DMS53 (cell line): ENCODE measurements at places on chromosomes 2 and 18.

DNA sequence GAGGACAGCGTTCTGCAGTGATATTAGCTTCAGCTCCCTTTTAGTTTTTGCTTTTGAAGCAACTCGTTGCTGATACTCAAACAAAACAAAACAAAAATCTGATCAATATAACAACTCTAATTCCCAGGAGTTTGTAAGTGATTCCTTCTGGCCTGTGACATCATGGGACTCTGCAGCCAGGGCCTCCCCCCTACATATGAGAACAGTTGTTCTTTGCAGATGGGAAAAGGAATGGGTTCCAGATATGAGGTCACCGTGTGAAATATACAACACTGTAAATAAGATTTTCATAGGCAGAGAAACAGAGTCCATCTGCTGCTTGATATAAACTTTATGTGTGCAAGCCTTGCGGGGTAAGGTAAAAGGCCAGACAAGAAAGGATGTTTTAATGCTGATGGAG is 56.7 kb downstream of the DIS3L2 start:
- DNase-seq: no peak

- DNase-seq: no peak
Observed at GRCh38 chr2:43083710-43084698, 142.4 kb downstream of the ZFP36L2 start.

DNA sequence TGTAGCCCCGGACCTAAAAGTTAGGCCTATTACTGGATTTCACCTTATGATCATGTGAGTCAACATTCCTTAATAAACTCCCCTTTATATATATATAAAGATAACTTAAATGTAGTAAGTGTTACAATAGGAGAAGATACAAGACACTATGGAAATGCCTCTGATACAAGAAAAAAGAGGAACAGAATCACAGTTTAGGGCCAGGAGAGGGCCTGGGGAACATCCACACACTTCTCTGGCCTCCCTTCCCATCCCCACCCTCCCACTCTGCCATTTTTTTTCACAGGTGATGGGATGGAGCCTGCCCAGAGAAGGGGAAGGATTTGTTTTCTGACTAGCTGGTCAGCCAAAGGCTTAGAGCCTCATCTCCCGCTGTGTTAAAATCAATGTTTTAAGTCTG is 6.4 kb downstream of the CDC42EP3 start:
- no peak for DNase-seq

DNA sequence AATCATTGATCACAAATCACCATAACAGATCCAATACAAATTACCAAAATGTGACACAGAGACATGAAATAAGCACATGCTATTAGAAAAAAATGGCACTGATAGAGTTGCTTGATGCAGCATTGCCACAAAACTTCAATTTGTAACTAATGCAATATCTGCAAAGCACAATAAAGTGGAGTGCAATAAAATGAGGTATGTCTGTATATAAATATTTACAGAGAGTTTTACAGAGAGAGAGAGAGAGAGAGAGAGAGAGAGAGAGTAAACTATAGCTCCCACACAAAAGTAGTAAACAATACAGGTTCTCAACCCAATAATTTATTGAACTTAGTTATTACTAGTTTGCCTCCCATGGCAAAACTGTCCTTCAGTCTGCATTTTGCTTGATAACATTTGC is 1807.0 kb downstream of the SUCLG1 start:
- peak; percentile 49 for DNase-seq

DNA sequence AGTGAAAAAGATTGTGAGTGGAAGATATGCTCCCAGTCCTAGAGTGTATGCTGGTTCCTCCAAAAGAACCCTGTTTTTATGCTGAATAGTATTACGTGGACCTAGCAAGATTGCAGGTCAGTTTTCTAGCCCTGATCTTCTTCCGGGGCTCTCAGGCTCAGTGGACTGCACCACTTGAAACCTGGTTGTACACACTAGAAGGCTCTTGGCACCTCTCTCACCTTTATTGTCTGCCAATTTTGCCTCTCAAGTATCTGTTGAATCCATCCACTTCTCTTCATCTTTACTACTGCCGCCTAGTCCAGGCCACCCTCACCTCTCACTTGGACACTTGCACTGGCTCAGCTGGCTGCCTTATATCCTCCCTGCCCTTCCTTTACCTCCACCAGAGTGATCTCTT is 16.8 kb downstream of the TTC39C start:
- peak; percentile 79 for DNase-seq

GRCh38 chr2:69285379-69285894 is 101.6 kb downstream of the GFPT1 start:
- DNase-seq: no peak

GRCh38 chr18:6917072-6917471 is 187.6 kb downstream of the ARHGAP28 start:
- no peak for DNase-seq

DNA sequence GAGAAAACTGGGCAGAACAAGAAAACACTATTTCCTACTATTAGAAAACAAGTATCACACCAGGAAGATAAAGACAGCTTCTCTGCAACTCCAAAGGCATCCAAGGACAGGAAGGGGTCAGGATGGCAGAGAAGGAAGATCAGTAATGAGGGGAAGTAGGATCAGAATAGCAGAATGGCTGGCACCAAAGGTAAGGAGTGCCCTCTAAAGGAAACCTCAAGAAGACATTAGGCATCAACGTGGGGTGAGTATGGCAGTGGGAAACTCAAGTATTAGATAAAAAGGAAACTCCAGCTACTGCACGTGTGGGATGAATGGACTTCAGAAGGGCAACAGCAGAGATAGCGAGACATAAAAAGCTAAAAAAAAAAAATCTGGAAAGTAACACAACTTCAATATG is 25.9 kb downstream of the HDLBP start:
- DNase-seq: no peak

GRCh38 chr2:239832490-239833268 is 192.5 kb downstream of the NDUFA10 start:
- no peak for DNase-seq

DNA sequence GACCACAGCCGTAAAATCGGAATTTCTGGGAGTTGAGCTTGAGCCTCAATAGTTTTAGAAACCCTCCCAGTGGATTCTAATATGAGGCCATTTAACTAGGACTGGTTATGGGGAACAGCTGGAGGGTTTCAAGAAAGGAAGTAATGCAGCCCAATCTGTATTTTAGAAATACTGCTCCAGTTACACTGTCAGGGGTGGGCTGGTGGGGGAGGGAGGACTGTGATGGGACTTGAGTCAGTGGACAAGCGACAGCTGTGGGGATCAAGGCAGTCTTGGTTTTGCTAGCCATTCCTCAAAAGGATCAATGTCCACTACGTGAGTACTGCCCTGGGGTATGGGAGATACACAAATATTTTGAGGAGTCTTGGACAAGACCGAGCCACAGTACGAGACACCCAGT is 34.8 kb downstream of the ASB1 start:
- DNase-seq: no peak

GRCh38 chr2:212030709-212031108 is 507.9 kb downstream of the ERBB4 start:
- no peak for DNase-seq

- no peak for DNase-seq
Observed at GRCh38 chr2:138272524-138273195, 228.9 kb upstream of the SPOPL start.

GRCh38 chr2:158113741-158114295 is 12.1 kb downstream of the UPP2 start:
- DNase-seq: no peak

GRCh38 chr2:19360966-19361321 is 2.5 kb upstream of the OSR1 start:
- no peak for DNase-seq

DNA sequence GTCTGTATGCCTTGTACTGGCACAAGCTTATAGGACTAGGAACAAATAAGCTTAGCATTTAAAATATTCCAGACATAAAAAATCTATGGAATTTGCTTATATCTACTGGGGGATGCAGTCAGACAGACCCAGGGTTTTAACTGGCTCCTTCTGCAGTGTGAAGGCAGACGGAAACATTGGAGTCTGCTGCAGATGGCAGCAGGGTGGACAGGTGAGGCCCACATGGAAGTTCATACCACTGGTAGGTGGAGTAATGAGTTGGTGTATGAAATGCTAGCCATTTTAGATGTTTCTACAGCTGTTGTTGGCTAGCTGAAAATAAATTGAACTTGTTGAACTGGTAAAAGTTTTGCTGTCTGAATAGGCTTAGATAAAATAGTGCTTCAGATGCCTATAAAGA is 17.7 kb downstream of the SPTBN1 start:
- no peak for DNase-seq

GRCh38 chr2:195613922-195614321 is 43.1 kb upstream of the SLC39A10 start:
- peak; percentile 60 for DNase-seq

DNA sequence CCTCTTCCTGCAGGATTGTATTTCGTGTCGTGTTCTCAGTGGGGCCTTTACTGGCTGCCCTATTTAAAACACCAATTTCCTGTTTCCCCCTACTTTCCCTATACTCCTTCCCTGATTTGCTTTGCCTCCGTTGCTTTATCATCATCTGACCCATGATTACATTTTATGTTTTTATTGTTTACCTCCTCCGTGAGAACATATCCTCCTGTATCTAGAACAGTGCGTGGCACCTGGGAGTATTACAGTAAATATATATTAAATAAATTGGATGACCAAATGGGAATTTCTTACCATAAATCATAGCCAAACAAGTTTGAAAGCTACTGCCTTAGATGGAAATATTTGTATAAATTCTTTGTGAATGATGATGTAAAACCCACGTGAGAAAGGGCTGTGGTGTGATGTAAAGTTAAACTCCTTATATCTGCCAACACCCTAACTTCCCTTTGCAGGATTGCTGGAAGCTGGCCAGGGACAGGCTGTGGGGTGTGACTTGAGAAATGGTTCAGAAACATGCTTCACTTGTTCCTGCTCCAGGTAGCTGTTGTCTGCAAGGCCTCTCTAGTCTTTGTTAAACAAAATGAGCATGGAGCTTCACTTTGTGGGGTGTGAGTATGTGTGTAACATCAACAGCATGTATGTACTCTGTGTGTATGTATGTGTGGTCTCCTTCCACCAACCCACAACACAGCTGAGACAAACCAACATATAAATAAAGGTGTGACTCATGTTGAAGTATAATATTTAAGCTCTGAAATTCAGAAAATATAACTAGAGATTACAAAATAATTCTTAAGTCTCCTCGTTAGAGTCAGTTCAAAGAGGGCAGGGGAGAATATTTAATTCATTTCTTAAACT is 40.3 kb downstream of the LHCGR start:
- peak; percentile 8 for DNase-seq

GRCh38 chr2:133270550-133270949 is 297.7 kb downstream of the NCKAP5 start:
- no peak for DNase-seq

DNA sequence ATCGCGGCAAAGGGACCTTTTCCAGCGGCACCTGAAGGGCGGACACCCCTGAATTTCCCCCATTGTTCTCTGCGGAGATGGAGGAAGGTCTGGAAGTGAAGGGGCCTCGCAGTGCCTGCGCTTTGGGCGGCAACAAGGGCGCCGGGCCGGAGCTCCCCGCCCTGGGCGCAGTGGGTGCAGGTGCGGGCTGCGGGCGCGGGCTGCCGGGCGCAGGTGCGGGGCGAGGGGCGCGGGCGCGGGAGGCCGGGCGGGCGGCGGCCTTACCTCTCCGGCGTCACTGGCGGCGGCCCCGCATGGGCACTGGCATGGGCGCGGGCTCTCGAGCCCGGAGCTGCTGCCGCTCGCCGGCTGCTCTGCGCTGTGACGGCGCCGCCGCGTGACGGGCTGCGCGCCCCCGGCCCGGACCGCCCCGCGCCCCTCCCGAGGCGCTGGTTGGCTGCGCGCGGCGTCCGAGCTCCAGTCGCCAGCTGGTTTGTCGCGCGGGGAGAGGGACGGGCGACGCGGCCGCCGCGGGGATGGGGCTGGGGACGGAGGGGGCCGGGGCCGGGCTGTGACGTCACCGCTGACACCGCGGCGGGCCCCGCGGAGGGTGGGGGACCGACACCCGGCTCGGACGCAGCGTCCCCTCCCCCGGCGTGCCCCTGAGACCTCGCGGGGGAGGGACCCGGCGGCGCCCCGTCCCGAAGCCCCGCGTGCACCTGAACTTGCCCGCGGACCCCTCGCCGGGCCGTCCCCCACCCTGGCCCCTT is at the start of gene KIF1A:
Gene KIF1A, minus strand, starts transcription at position 362 of the 749 bp plus-strand sequence. CDS start 22,467 bp downstream, outside the sequence.
- peak; percentile 95 for DNase-seq

GRCh38 chr2:234328444-234328990 is 168.4 kb downstream of the ARL4C start:
- DNase-seq: peak; percentile 30

DNA sequence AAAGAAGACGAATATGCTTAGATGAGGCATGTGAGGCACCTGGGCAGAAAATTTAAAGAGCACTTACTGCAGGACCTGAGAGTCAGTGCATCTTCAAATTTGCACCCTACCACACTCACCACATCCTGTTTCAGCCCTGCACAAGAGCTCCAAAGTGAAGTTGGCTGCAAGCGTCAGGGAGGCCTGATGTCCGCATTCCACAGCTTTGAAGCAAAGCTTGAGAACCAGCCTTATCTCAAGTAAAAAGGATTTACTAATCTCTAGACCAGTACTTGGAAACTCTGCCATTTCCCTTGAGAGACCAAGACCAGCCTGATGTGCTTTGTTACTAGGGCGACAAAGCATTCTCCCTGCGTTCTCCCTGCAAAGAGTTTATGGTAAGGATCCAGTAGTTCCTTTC is 3.4 kb upstream of the ASNSD1 start:
- no peak for DNase-seq

DNA sequence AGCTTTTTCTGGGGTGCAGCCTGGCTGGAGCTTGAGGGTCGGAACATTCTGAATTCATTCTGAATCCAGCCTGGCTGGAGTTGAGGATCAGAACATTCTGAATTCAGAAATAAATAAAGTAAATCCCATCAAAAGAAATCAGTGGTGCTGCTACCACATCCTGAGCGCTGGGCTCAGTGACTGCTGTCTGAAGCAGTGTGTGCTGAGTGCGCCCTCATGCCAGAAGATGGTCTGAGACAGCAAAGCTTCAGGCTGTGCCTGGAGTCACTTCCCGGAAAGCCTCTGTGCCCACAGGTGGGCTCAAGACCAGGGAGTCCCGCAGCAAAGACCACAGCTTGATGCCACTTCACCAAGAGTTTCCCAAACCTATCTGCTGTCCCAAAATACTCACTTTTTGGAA is 187.9 kb downstream of the VAPA start:
- DNase-seq: no peak

GRCh38 chr2:133078667-133079411 is 408.8 kb upstream of the LYPD1 start:
- no peak for DNase-seq

- no peak for DNase-seq
Observed at GRCh38 chr2:234679301-234679740, 182.4 kb upstream of the ARL4C start.

DNA sequence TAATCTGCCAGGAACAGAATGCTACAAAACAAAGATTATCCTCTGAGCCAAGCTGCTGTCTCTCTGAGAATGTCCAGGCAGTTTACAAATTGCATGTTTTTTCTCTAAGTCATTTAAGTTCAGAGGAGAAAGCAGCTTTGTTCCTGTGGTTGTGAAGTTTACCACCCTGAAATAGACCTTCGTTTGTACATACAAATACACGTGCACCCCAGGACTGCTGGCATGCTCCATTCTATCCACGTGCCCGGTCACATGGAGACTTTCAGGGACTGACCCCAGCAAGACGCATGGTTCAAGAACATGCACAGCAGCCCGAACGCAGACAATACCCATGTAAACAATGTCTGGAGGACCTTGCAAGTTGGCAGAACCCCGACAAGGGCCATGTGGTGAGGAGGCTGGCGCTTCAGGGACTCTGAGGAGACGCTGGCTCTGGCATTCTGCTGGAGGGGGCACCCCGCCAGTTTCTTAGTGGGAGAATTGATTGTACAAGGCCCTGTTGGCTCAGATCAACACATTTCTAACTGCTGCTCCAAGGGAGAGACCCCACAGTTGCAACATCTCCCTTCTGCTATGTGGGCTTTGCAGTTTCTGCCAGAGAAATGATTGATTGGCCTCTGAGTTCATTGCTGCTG is 33.3 kb downstream of the FAM178B start:
- no peak for DNase-seq
